Lower leg skin (tissue), 4 donors: ENCODE measurements at places on chromosomes 5 and 9. TPM values are rescaled to one million over a fixed set of nuclear protein-coding genes. Genes with fewer than 3 reads are reported as not detected.

DNA sequence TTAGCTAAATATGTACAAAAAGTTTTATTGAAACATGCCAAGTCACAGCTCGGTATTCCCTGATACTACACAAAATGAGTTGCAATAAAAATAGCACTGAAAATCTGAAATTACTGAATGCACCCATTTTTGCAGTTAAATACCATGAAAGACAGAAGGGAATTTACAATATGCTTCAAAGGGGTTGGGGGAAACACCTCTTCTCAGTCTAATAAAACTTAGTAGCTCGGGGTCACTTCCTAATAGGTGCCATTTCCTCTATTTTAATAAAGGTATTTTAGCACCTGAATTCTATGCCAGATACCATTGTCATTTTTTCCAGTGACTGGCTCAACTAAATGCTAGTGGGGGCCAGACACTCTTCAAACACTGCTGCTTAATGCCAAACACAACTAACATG, 204.1 kb upstream of the MEF2C start:
- DNase-seq, result no peak

DNA sequence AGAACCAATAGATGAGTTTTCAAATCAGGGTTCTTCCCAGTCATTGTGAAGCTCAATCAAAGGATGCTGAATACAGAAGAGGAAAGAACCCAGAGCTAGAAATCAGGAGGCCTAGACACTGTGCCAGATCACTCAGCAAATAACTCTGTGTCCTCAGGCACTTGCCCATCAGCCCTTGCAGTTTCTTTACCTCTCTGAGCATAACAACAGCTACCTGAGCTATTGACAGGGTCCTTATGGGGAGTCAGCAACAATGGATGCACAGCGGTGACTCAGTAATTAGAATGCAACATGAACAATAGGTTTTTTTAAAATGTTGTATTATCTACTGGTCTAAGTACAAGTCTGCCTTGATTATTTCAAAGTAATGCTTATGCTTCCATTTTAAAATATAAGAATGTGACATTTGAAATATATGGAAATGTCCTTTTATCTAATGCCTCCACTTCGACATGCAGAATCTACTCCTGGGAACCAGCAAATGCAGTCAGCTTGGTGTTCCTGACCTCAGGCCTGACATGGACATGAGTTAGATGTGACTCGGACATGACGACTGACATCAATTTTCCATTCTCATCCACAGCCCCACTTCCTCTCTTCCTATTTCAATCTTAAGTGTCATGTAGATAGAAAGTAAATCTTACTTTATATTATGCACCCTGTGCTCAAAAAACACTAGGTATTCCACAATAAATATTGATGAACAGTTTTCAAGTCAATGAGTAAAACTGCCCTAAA, 155.0 kb downstream of the TLE1 start:
- DNase-seq, result no peak

DNA sequence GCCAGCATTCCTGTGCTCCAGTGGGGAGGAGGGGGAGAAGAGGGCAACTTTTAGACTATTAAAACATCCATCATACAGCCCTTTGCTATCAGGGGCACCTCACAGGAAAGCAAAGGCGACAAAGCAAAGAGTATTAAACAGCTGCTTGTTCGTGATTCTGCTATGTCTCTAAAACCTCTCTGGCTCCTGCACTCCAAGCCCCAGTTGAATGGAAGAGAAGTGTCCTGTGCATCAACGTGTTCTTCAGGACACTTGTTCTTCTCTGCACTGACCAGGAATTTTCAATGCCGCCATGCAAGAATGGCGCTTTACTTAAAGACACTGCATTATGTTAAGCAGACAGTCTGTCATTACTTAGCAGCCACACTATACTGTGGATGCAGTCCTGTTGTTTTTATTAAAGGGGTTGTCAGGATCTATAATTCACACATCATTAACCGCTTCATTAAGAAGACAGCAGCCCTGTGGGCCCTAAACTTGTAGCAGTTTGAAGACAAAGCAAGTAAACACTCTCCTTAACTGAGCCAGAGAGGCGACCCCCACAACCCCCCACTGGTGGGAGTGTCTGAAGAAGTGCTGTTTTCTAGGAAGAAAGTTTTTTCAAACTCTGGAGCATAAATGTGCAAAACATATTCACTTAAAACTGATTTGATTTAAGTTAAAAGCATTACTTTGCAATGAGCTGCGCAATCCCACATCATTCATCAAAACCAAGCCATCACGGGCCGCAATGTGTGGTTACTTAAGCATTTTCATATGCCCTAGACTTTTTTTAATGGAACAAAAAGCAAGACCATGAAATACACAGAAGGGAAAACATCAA, 164.5 kb downstream of the ZNF608 start:
- DNase-seq, result no peak

GRCh38 chr9:6873857-6874256, 116.1 kb downstream of the KDM4C start:
- DNase-seq, result no peak

HMCN2 gene
- 2.7 TPM for total RNA-seq

IRX1 gene
- 5.0 TPM for total RNA-seq

UBLCP1 gene
- 17.0 TPM for total RNA-seq

HDAC3 gene
- 50.3 TPM for total RNA-seq

GRHPR gene
- total RNA-seq, result 181 TPM
